ENCODE measurements at places on chromosomes 6 and 20.

DNA sequence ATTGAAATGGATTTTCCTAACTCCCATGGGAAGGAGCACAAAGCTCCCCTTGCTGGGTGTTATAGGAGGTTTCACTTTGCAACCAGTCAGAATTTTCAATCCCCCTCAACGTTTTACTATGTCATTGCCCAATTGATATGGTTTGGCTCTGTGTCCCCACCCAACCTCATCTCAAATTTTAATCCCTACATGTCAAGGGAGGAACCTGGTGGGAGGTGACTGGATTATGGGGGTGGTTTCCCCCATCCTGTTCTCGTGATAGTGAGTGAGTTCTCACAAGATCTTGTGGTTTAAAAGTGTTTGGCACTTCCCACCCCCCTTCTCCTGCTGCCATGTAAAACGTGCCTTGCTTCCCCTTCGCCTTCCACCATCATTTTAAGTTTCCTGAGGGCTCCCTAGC is 62.9 kb downstream of the ZMYND8 start:
- no peak for DNase-seq

- no peak for DNase-seq
These were observed 27.4 kb downstream of the ASXL1 start for GRCh38 chr20:32385541-32385940.

GRCh38 chr6:3806169-3806922 is 42.8 kb upstream of the FAM50B start:
- DNase-seq: no peak

GRCh38 chr6:13404228-13404891 is 76.0 kb upstream of the TBC1D7 start:
- DNase-seq: no peak

DNA sequence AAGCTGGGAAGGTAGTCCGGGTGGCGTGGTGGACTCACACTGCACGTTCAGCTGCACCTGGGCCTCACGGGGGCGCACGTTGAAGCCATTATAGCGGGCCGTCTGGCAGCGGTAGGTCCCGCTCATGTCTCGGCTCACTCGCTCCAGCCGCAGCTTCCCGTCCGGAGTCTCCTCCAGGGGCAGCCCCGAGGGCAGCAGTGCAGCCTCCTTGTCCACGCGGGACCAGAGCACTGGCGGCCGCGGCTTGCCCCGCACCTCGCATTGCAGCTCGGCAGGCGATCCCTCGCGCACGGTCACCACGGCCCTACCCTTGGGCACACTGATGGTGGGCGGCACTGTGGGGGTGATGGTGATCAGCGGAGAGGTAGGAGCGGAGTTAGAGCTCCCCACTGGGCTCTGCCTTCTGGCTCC is 47.6 kb downstream of the MDGA1 start:
- DNase-seq: no peak

- no peak for DNase-seq
These were observed 188.8 kb downstream of the TASP1 start for GRCh38 chr20:13449868-13450434.

- DNase-seq: no peak
These were observed 96.7 kb downstream of the EPHA7 start for GRCh38 chr6:93322651-93323050.

GRCh38 chr20:53708129-53708968 is 114.7 kb upstream of the ZNF217 start:
- DNase-seq: no peak

DNA sequence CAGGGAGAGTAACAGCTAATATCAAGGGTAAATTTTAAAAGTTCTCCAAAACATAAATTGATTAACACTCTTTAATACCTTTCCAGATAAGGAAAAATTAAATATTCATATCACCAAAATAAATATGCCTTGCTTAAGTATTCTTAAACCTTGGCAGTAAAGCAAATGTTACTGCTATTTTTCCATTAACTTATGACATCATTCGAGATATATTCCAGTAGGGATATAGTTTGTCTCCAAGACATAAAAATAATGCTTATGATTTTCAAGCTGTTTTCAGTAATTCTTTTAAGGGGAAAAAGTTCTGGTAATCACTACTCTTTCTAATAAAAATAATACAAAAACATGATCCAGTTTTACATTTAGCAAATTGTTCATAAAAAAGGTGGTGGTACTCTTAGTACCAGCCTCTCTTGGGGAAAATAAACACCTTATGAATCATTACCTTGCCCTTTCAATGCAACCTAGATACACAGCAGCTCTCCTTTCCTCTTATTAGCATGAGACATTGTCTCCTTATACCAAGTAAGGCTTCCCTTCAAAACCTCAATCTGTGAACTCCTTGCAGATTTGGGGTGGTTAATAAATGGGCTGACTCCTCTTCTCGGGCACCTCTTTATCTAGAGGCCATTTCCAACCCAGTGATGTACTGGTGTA is 31.5 kb upstream of the LTV1 start:
- no peak for DNase-seq

DNA sequence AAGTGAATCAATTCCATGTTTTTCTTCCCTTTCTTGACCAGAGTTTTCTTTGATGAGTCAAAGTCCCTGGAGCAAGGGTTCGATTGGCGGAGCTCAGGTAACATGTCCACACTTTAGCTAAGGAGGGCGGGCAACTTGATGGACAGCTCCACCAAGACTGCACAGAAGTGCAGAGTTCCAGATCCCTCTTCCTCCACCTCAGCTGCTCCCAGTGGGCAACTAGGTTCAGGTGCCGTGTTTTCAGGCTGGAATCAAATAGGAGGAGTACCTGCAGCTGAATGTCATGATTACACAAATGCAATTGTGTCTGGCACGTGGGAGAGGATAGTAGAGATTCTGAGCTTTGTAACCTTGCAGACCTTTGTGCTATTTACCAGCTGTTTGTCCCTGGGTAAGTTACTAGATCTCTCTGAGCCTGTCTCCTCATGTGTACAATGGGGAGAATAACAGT is 1.9 kb upstream of the ELMO2 start:
- no peak for DNase-seq

DNA sequence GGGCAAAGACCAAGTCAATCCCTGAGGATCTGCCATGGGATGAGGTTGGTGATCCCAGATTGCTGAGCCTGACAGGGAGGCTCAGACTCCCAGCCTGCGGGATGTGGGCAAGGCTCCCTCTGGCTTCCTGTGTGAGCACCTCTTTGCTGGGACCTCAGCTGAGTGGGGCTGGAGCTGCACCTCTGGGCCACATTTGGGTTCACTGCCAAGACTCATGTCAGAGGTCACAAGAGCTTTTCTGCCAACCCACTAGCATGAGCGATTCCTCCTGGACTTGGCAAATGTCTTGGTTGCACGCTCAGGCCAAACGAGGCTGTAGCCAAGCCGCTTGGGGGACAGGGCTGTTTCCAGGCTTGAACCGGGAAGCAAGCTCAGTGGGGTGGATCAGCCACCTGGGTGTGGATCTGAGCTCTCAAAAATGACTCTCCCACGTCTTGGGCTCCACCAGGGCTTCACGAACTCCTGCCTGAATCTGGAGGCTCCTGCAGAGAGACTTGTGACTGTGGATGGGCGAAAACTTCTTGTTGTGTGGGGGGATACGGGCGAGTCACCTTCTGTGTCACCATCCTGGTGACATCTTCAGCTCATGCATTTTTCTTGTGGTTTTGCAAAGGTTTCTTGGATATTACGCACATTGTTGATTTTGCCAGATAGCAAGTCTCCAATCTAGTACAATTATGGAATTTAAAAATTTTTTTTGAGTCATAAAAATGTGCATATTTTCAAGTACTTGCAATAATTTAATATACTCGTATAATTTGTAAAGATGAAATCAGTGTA is 359.5 kb downstream of the CDH4 start:
- DNase-seq: no peak

GRCh38 chr6:52135217-52135616 is 47.8 kb upstream of the PKHD1 start:
- DNase-seq: no peak

DNA sequence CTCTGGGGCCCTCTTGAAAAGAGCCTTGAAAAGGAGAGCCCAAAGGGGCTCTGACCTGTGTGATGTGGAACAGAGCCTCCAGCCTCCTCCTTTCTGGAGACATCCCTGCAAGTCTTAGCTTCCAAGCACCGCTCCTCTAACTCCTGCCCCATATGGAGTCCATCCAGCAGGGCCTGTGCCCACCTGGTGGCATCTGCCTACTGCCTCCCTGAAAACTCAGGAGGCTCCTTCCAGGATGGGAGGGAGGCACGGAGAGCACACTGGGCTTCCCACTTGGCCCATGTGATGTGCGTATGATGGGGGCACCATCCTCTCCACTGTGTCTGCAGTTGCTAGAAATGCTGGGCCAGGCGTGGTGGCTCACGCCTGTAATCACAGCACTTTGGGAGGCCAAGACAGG is 98.1 kb downstream of the SYNDIG1 start:
- DNase-seq: no peak

DNA sequence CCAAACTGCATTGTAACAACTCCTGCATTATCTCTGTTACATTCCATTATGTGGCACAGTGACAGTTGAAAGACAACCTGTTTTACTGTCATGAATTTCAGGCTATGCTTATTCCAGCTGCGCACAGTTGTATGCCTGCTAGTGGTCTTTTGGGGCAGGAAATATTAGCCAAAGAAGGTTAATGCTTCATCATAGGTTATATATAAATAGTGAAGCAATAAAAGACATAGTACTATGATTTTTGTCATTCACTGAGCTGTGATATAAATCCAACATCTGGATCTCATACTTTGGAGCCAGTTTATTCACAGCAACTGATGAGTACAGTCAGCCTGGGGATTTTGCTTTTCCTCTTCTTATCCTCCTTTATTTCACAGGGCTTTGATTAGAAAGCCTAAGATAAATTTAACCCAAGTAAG is 55.6 kb downstream of the FILIP1 start:
- DNase-seq: no peak

- DNase-seq: no peak
These were observed 133.0 kb upstream of the ATXN1 start for GRCh38 chr6:16894301-16894700.

GRCh38 chr20:24289737-24290481 is 179.5 kb upstream of the SYNDIG1 start:
- no peak for DNase-seq

DNA sequence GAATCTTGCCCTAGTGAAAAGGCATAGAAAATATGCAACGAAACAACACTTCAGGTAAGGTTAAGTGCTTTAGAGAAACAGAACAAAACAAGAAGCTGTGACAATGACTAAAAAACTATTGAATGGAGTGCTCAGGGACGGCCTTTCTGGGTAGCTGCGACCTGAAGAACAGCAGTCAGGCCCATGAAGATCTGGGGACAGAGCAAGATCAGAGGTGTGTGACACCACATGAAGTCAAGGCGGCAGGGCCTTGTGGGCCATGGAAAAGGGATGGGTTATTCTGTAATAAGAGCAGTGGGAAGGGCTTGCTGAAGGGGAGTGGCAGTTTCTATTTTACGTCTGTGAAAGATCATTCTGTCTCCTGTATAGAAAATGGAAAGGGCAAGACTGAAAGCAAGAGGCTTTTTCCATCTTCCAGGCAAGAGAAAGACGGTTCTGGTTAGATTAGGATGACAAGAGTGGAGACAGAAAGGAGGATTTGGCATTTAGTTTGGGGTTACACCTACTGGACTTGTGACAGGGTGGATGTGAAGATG is 5.1 kb downstream of the UBE2V1 start:
- no peak for DNase-seq

- no peak for DNase-seq
These were observed 53.9 kb downstream of the CDK19 start for GRCh38 chr6:110761371-110761770.

GRCh38 chr20:4040283-4041179 is 25.2 kb upstream of the RNF24 start:
- no peak for DNase-seq

DNA sequence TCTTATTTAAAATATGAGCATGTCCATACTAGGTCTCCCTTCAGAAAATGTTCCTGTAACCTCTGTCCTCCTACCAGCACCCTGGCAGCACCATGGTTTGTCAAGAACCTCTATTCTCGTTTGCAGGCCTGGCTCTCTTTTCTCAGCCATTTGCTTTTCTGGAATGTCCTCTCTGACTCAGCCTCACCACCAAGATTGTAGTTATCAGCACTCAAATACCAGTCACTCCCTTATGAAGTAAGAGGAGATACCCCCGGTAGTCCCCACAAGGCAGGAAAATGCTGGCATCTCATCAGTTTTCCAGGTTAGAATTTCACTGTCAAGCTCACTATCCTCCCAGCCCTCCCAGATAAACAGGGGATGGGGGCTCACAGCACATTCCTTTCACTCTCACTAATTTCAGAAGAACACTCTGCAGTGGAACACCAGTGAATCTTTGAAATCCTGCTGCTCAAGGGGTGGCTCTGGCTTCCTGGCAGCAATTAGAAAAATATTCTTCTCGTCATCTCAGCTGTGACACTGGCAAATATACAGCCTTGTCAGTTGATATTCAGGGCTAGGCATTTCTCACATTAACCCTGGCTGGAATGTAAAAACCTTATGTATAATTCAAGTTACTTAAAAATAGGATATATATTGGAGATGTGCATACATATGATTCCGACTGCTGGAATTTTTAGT is 129.2 kb downstream of the TBX18 start:
- no peak for DNase-seq

DNA sequence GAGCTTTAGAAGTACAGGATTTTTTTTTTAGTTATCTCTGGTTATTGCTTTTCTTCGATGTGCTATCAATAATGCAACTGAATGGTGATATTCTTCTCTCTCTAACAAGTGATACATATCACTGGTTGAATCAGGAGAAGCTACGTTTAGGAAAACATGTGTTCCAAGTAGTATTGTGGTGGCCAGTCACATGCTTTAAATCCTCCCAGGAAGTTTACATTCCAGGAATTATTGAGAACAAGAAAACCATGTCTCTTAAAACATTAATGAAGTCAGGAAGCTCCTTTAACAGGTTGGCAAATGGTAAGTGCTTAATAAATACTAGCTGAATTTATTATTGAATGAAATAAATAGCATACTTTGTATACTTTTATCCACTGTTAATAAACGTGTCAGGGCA is 371.1 kb downstream of the BCKDHB start:
- DNase-seq: no peak

- DNase-seq: no peak
These were observed 47.2 kb downstream of the BACH2 start for GRCh38 chr6:90249458-90249857.

DNA sequence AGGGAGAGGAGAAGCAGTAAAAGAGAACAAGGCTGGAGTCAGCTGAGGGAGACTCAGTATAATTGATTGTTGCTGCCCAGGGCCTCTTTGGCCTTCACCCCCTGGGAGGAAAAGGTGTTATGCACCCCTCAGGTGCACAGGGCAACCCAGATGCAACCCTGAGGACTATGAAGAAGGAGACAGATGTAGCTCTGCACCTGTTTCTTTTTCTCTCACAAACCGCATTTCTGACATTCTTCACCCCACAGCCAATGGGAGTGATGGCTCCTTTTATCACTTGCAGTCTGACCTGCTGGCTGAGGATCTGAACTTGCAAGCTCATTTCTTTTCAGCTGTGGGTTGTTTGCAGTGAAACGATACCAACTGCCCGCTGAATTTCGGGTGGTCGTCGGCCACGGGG is 64.1 kb upstream of the F13A1 start:
- no peak for DNase-seq

GRCh38 chr20:9258901-9259300 is 190.0 kb downstream of the PLCB4 start:
- DNase-seq: no peak

- DNase-seq: no peak
These were observed 66.1 kb downstream of the FAM50B start for GRCh38 chr6:3915076-3915791.
